Large intestine (tissue), 12 donors: ENCODE measurements at places on chromosomes 3 and 15.

DNA sequence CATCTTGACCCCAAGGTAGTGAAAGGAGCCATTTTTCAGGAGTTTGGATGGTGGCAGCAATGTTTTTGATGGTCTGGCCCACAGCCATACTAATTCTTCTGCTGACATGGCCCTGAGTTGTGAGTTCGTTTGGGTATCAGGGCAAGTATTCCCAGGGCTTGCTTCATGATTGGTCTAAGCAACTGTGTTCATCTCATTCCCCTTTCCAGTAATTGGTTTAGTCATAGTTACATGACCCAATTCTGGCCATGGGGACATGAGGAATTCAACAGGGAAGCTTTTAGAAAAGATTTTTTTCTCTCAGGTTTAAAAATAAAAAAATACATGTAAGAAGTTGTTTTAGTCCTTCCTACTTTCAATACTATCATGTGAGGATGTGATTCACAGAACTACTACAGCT, 150.5 kb upstream of the NPHP3 start:
- DNase-seq = no peak

DNA sequence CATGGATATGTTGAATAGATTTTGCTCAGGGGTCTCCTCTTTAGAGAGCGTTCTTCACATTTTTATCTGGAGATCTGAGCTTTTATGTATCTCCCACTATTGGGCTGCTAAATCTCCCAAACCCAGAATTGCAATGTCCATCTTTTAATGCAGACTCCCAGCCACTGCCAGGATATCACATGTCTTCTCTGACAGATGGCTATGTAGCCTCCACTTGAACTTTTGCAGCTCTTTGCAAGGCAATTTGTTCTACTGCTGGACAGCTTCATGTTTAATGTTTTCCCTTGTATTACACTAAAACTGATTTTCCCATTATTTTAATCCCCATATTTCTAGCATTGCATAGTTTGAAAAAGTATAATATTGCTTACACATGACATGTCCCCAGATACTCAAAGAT, 177.2 kb downstream of the LPP start:
- no peak for DNase-seq

DNA sequence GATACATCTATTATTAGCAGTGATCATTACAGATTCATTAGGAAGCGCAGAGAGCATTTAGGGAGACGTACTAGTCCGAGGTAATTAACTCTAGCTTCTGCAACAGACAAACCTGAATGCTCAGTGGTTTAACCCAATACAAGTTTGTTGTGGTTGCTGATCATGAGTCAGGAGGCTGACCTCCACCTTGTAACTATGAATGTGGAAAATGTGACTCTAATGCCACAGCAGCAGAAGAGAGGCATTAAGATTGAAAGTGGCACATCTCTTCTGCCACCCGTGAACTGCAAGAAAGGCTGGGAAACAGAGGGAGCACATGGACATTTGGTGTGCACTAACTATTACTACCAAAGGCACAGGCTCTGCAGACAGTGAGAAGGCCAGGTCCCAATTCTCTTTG, 71.2 kb upstream of the C3orf80 start:
- DNase-seq = no peak

GRCh38 chr15:77499087-77499760, 78.5 kb downstream of the HMG20A start:
- no peak for DNase-seq

- DNase-seq = no peak
These were observed 897 bp downstream of the RAD54L2 start for GRCh38 chr3:51539291-51539941.
